ENCODE measurements at places on chromosomes 12 and 14. TPM values are rescaled to one million over a fixed set of nuclear protein-coding genes. Genes with fewer than 3 reads are reported as not detected.

- no peak overlapping the region for H3K4me3 ChIP-seq
- no peaks in the 10 kb centered on the region for H3K27me3 ChIP-seq
- peaks cover 21% of the 10 kb centered on the region for H3K36me3 ChIP-seq
- H3K27ac ChIP-seq, result peak overlapping the region; percentile 42
- DNase-seq, result no peak
- peaks cover 50% of the 10 kb centered on the region for H3K4me1 ChIP-seq
These were observed 442.5 kb upstream of the RGS6 start for GRCh38 chr14:71489742-71490141.

Gene POTEG
- total RNA-seq, result not detected

Gene DCAF4
- total RNA-seq, result 15.8 TPM

Gene DIP2B
- total RNA-seq, result 20.0 TPM

Gene HOXC12
- total RNA-seq, result not detected
